Stimulated activated CD4-positive, alpha-beta T cell treated with anti-CD3 and anti-CD28 coated beads, Interleukin-1b, Interleukin-23, amount 100 ng/mL, for 1 hour (primary cell): ENCODE measurements at places on chromosomes 1 and 21.

DNA sequence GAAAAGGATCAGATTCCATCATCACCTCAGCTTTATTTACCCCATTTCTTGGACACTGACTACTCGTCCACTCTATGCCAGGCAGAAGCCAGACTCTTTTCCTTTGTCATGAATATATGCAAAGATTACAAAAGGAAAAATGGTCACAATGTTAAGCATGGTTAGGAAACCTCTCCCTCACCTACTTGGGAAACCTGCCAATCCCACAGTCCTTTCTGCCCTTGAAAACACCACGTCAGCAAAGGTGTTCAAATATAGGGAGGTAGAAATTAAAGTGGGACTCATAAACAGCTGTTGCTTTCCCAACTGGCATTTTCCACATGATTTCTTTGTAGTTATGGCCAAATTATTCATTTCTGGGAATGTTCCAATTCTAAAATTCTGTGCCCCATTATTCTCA is 16.2 kb upstream of the ATP13A2 start:
- DNase-seq, result no peak

DNA sequence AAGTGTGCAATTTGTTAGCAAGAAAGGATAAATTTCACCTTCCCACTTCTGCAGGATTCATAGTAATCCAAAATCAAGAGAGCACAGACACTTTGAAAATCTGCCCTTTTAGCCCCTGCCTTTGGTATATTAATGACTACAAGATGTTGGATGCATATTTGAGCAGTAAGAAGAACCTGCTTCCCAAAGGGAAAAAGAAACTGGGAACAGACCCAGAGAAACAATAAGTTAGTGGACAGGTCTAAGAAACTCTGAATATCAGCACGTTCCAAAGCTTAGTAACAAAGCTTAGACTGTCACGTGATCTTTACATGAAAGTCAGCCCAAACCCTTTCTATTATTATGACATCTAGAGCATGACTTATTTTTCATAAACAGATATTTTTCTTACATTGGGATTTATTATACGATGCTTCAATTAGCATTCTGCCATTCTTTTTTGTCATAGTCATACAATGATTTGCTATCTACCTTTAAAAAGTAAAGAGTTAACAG is 390.9 kb upstream of the ADGRL2 start:
- DNase-seq, result no peak

DNA sequence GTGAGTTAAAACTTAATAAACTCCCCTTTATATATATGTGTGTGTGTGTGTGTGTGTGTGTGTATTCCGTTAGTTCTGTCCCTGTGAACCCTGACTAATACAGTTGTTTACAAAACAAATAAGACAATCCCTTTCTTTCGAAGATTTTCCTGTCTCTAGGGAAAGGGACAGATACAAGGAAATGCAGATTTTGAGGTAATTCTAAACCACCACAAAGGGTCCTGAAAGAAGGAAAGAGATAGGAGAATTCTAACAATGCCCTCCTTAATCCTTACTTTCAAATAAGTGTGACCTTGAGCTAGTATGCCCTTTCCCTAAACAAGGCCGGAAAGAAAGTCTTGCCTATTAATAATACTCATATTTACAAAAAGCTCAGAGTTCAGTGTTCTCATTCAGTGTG is 164.8 kb upstream of the COL11A1 start:
- DNase-seq, result no peak

GRCh38 chr1:98386675-98387440 is 274.7 kb upstream of the SNX7 start:
- no peak for DNase-seq

GRCh38 chr1:26745191-26745590 is 42.6 kb upstream of the PIGV start:
- DNase-seq, result no peak
